ENCODE measurements at places on chromosomes 5 and 9.

GRCh38 chr5:37665889-37666288 is 174.0 kb downstream of the GDNF start:
- peak; percentile 61 for DNase-seq

DNA sequence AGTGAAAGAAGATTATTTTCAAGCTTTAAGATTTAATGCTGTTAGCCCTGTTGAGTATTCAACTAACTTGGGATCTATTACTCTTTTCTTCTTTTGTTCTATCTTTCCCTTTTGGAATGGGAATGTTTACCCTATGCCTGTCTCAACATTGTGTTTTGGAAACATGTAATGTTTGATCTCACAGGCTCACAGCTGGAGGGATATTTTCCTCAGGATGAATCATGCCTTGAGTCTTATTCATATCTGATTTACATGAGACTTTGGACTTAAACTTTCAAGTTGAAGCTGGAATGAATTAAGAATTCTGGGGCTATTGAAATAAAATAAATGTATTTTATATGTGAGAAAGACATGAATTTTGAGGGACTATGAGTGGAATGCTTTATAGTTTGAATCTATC is 607.8 kb upstream of the PTGER4 start:
- DNase-seq, result no peak

DNA sequence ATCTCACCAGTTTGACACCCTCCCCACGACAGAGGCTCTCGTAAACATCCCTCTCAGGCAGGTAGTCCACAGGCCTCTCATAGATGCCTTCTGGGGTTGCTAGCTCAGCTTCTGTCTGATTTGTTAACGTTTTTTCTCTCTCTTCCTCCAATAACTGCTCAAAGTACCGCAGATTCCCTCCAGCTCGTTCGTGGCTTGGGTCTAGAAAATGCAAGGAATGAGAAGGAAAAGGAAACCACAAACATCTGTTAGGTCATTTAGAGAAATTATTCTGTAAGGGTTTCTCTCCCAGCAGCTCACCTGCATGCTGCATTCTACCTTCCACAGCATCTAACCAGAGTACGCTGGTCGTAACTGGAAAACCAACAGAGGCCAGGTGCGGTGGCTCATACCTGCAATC is 18.5 kb downstream of the P4HA2 start:
- no peak for DNase-seq

- DNase-seq, result no peak
Measured at GRCh38 chr9:22210262-22210661, 201.2 kb upstream of the CDKN2B start.

- DNase-seq, result no peak
Measured at GRCh38 chr9:36923025-36923625, 110.9 kb downstream of the PAX5 start.

- DNase-seq, result peak; percentile 6
Measured at GRCh38 chr5:159133041-159133741, 33.5 kb upstream of the EBF1 start.

DNA sequence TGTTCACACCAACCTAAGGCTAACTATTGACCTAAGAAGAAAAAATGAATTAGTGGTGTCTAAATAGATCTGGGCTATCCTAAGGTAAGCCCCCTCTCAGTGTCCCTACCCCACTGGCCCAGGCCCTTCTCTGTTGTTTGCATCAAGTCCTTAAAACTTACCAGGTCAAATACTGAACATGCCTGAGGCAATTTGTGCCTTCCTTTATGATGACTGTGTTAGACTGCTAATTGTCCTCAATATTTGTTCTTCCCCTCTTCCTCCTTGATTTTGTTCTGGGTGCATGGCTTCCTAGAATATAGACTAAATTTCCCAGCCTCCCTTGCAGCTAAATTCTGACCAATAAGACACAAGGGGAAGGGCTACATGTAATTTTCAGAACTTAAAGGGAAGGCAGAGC is 199.9 kb downstream of the ADAMTS12 start:
- DNase-seq, result no peak

- DNase-seq, result no peak
Measured at GRCh38 chr5:10839916-10840599, 79.0 kb upstream of the DAP start.
